ENCODE measurements at places on chromosomes 13 and 19.

GRCh38 chr19:15393963-15394362 is 14.4 kb upstream of the AKAP8 start:
- no peak for DNase-seq

- no peak for DNase-seq
Observed at GRCh38 chr19:1767464-1767933, 14.2 kb downstream of the ONECUT3 start.

DNA sequence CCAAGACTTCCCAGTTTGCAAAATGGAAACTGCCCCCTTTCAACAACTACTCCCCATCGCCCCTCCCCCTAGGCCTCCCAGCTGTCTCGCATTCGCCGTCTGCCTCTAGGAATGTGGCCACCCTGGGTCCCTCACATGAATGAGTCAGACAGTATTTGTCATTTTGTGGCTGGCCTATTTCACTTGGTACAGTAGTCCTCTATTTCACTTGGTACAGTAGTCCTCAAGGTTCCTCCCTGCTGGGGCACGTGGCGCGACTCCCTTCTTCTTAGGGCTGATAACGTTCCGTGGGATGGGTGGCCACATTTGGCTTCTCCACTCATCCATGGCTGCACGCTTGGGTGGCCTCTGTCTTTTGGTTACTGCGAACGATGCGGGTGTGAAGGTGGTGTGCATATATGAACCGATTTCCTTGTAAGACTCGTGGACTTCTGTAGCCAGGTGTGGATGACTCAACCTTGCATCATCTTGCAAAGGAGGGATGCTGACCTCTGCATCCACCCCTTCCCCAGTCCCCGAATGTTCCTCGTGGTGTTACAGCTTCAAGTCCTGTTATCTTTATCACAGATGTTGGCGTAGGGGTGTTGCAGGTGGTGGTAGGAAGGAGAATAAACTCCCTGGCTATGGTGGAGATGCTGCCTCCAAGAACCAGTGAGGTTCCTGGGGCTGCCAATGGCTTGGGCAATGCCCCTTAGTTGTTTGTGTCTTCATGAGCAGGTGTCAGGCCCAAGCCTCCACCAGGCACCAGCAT is 112.1 kb upstream of the SOX1 start:
- no peak for DNase-seq

GRCh38 chr13:111938741-111939665 is 127.9 kb upstream of the SOX1 start:
- no peak for DNase-seq
